ENCODE measurements at places on chromosomes 2 and 18. TPM values are rescaled to one million over a fixed set of nuclear protein-coding genes. Genes with fewer than 3 reads are reported as not detected.

The KLHL29 gene
- 2.9 TPM for total RNA-seq

The CFAP53 gene
- 0.40 TPM for total RNA-seq

The FOXI3 gene
- total RNA-seq = not detected

The ERBB4 gene
- total RNA-seq = not detected

The LYG2 gene
- total RNA-seq = not detected

The SNX17 gene
- total RNA-seq = 68.5 TPM

The GYPC gene
- 150 TPM for total RNA-seq
